ENCODE measurements at places on chromosomes 16 and 17.

GRCh38 chr17:39636587-39636926 is 387 bp upstream of the STARD3 start:
- no peak for DNase-seq

GRCh38 chr17:59074494-59074893 is 32.2 kb downstream of the TRIM37 start:
- DNase-seq, result peak; percentile 85

DNA sequence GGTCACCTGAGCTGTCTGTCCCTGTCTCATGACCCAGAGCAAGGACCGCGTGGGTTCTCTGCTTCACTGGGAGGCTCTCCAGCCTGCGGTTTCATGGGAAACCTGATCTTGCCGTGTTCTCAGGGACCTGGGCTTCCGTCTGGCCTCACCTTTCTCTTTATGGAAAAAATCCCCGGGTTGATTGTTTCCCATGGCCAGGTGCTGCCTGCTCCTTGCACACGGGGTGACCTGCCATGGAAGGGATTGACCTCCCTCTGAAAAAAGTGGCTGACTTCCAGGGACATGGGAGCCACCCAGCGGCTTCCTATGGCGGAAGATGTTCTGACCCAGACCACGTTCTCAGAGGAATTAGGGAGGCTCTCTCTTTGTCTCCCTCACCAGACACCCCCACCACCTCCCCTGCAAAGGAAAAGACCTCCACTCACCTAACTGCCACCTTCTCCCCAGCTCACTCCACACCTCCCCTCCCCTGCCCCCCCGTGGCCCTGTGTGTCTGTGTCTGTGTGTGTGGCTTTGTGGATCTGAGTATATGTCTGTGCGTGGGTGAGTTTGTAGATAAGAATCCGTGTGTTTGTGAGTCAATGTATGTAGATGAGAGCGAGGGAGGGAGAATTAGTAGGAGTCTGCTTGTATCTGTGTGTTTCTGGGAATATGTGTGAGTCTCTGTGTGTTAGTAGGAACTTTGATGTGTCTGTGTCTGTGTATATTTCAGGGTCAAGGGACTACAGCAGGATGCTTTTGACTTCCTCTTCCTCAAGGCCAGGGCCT is 154.6 kb downstream of the NTN1 start:
- no peak for DNase-seq

DNA sequence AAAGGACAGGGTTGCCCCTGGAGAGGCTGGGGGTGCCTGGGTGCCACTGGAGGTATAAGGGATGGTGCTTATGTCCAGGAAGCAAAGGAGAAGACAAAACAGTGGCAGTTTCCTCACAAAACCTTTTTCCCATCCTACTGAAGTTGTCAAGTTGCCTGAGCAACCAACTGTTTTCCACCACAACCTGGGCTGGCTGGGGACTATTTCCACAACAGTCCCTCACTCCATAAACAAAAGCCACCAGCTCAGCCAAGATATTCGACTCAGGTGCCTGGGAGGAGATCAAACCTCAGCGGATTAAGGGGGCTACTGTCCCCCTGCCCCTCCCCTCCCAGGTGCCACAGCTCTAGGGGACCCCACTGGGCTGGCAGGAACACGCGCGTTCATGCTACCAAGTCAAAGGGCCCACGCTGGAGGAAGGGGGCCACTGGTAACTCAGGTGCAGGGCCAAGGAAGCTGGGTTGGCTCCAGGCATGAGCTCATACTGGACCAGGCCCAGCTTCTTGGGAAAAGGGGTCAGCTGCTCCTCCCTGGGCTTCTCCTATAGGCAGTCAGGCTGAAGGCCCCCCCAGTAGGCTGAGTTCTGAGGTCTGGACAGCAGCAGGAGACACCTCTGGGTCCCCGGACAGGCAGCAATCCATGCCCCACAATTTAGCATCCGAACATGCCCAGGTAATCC is 45.7 kb upstream of the MRPS23 start:
- no peak for DNase-seq

DNA sequence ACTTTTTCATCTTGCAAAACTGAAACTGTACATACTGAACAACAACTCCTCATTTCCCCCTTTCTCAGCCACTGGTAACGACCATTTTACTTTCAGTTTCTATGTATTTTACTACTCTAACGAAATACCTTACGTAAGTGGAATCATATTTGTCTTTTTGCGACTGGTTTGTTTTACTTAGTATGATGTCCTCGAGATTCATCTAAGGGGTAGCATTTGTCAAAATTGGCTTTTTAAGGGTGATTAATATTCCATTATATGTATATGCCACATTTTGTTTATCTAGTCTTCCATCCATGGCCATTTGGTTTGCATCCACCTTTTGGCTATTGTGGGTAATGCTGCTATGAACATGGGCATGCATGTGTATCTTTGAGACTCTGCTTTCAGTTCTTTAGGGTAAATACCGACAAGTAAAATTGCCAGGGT is 10.4 kb downstream of the KPNB1 start:
- no peak for DNase-seq

DNA sequence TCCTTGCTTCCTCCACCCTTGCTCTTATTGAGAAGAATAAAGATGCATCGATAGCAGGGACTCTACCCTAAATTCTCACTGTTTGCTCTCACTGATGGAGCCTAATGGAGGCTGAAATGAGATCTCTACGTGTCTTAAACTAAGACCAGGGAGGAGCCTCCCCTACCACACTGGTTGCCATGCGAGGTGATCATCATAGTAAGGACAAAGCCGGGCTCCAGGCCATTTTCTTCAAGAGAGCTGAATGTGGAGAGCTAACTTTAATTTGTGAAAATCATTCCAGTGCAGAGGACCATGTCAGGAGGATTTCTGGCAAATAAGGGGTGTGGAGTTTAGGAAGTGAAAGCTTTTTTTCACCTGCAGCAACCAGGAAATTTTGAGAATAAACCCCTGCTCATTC is 5.6 kb downstream of the CDH11 start:
- no peak for DNase-seq

- DNase-seq, result peak; percentile 78
Measured at GRCh38 chr16:89422527-89422904, 67.8 kb downstream of the ANKRD11 start.
